Thoracic aorta (tissue), 2 donors: ENCODE measurements at places on chromosomes 1 and 21.

DNA sequence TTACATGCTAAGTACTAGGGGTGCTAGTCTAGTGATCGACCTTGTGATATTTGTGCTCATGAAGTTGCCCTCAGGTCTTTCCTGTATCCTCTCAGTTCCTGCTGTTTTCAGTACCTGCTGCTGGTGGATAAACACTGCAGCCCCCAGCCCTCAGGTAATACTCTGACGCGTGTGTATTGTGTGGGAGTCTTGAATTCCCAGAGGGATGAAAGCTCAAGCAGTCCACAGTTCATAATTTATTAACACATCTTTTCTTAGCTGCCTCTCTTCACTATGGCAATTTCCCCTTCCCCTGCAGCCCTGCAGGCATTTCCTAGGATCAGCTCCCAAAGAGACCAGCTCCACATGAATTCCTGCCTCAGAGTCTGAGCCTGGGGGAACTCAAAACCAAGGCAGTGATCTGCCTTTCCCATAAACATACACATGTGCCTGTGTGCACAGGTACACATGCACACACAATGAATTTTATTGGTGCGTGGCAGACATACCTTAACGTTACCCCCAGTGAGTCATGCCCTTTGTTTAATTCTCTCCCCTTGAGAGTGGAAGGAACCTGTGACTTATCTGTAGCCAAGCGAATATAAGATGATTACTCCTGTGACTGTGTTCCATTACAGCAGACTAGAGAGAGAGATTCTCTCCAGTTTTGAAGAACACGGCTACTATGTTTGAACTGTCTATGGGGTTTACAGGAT is 14.1 kb upstream of the HMGCS2 start:
- no peak for DNase-seq

GRCh38 chr1:94408104-94408830 is 9.9 kb upstream of the ABCD3 start:
- no peak for DNase-seq

- no peak for DNase-seq
Observed at GRCh38 chr21:31198575-31198974, 145.5 kb downstream of the TIAM1 start.

DNA sequence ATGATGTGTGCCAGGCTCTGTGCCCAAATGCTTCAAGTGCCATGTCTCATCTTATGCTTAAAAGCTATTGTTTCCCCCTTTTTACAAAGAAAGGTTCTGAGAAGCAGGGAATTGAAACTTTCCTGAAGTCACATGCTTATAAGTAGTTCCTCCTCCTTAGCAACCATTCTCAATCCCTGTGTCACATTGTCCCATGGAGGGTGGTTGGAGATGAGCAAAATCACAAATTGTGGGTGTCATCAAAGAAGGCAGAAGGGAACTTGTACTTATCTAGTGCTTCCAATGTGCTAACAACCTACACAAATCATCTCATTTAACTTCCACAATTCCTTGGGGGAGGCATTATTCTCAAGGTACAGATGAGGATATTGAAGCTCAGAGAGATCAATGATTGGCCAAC is 10.1 kb upstream of the ERICH3 start:
- no peak for DNase-seq

GRCh38 chr1:165827268-165828102 is at the start of gene UCK2:
Gene UCK2 (plus strand): TSS chr1:165827614. CDS start chr1:165827834, 220 bp downstream.
- peak; percentile 11 for DNase-seq

DNA sequence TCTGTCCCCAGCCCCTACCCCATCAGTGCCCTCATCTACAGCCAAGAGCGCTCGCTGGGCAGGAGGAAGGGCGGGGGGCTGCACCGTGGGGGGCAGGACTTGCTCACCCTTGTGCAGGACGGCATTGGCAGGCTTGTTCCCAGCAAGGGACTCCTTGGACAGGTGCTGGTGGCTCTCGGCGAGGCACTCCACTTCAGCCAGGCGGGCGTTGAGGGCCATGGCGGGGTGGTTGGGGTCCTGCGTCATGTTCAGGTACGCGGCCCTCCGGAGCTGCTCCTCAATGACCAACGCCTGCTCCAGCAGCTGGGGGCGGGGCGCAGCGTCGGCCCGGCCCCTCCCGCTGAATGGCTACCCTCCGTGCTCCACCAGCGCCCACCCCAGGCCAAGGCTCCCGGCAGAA is 64.0 kb downstream of the KCNAB2 start:
- DNase-seq = no peak

GRCh38 chr1:46547481-46548383 is 3.7 kb downstream of the KNCN start:
- no peak for DNase-seq
